Stimulated activated CD8-positive, alpha-beta memory T cell treated with anti-CD3 and anti-CD28 coated beads, Interleukin-2, amount 100 ng/mL, for 1 hour (primary cell): ENCODE measurements at places on chromosomes 4 and X.

GRCh38 chr4:119647558-119647957 lies 19.0 kb upstream of the PDE5A start:
- DNase-seq, result no peak

DNA sequence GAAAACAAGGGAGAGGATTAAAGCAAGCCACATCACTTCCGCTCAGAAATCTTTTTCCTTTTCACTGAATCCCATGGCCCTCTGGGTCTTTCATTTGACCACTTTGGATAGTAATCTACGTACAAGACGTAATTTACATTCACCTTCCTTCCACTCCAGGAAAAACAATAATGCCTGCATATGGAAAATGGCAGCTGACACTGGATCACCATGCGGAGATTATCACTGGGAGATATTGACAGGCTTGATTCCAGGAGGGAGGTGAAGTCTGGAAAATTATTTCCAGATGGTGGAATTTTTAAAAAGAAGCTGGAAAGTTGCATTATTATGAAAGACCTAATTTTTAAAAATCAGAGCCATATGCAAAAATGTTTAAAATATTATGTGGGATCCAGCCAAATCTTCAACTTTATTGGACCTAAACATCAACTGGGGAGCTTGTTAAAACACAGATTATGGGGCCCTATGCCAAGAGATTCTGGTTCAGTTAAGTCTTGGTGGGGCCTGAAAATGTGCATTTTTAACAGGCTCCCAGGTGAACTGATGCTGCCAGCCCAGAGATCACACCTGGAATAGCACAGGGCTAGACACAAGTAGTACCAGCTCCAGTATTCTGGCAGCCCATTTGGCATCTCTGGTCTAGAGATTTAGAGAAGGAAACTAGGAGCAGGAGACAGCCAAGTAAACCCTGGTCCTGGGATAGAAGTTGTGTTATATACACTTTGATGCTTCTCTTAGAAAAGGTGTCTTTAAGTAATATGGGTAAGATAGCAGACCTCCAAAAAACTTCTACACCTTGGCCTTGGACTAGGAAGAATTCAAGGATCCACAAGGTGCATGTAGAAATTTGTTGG lies 290.3 kb upstream of the LDB2 start:
- no peak for DNase-seq

GRCh38 chrX:53969540-53969939 lies 74.7 kb downstream of the PHF8 start:
- no peak for DNase-seq

DNA sequence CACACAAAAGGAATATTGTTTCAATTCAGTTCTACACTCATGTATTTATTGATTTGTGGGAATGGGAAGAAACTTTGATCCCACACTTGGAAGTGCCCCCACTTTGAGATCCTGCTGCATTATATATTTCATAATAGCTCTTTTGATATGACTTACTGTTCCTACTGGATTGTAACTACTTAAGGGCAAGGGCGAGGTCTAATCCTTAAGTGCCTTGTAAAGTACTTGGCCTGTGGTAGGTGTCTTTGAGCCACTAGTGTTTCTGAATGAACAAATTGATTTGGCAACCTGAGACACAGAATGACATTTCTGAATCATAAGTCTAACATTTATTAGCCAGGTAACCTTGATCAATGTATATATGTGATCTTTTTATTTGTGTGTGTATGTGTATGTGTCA lies 767.2 kb downstream of the RAB28 start:
- no peak for DNase-seq

DNA sequence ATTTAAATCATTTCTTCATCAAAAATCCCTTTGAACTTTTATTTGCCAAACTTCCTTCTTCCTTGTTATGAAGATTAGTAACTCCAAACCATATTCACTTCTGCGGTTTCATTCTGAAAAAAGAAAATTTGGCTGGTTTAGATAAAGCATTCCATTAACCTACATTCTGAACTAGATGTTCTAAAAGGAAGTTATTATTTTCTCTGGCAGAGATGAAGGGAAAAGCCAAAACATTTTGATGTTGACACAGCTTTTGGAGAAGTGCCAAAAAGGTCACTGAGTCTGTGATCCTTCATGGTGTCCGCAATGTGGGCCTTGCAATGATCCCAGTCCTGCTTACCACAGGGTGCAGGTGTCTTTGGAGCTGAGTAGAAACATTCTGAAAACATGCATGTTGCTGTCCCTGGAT lies 36.0 kb downstream of the CXCL8 start:
- DNase-seq, result no peak

GRCh38 chr4:109007976-109008375 lies 245.1 kb upstream of the ETNPPL start:
- no peak for DNase-seq

- DNase-seq, result no peak
Measured at GRCh38 chr4:78862314-78862737, 76.9 kb downstream of the PAQR3 start.

GRCh38 chr4:40124690-40125089 lies 68.0 kb downstream of the N4BP2 start:
- no peak for DNase-seq

- no peak for DNase-seq
Measured at GRCh38 chr4:89111833-89112563, 665 bp downstream of the TIGD2 start.

GRCh38 chr4:176321589-176321988 lies 1.8 kb downstream of the SPCS3 start:
- no peak for DNase-seq

- DNase-seq, result no peak
Measured at GRCh38 chr4:119068529-119068962, 67.1 kb upstream of the MYOZ2 start.

- DNase-seq, result no peak
Measured at GRCh38 chr4:165375465-165375864, 3.3 kb upstream of the CPE start.

DNA sequence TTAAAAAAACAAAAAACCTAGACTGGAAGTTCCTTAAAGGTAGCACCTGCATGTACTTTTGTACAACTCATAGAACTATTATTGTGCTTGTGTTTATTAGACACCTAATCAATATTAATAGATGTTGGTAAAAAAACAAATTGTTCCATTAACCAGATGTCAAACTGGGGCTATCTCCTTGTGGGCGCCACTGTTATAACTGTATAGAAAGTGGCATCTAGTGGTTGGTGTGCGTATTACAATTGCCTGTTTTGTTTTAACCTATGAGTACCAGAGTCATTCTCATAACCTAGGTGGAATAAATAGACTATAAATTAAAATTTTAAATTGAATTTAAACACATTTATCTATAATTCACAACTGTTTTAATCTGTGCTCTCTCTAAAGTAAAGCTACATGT lies 97.4 kb downstream of the COL4A5 start:
- DNase-seq, result no peak

- DNase-seq, result no peak
Measured at GRCh38 chr4:33841120-33841519, 2403.2 kb downstream of the ARAP2 start.

GRCh38 chr4:57553728-57554127 lies 443.5 kb upstream of the IGFBP7 start:
- no peak for DNase-seq

DNA sequence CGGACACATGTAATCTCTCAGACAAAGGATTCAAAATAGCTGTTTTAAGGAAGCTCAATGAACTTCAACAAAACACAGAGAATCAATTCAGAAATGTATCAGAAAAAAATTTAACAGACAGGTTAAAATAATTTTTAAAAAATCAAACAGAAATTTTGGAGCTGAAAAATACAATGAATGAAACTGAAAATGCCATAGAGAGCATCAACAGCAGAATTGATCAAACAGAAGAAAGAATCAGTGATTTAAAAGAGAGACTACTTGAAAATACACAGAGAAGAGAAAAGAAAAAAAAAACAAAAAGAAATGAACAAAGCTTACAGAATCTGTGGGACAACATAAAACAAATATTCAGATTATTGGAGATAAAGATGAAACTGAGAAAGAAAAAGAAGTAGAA lies 118.8 kb upstream of the GYPA start:
- no peak for DNase-seq

- DNase-seq, result peak; percentile 19
Measured at GRCh38 chr4:36243355-36244256, 708 bp downstream of the ARAP2 start.

- no peak for DNase-seq
Measured at GRCh38 chr4:152039023-152039481, 278.2 kb upstream of the GATB start.

- no peak for DNase-seq
Measured at GRCh38 chr4:3524349-3524748, 7.9 kb downstream of the LRPAP1 start.

- no peak for DNase-seq
Measured at GRCh38 chr4:155881555-155881954, 15.5 kb upstream of the ASIC5 start.

DNA sequence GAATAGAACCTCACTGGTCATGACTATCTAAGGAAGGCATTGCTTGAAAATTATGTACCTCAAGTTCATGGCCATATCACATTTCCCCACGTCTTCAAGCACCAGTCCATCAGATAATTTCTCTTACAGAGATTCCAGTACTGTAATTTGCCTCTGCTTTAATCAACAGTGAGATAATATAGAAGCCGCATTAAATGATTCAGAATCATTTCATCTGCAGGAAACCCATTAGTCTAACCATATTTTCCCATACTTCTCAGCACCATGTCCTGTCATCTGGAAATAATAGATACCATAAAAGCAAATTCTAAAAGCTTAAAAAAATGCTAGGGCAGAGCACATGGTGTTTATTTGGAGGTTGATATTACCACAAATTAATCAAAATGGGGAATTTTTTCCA lies 310.3 kb upstream of the SLIT2 start:
- DNase-seq, result no peak

GRCh38 chrX:2320580-2321327 lies 180.0 kb downstream of the DHRSX start:
- no peak for DNase-seq

GRCh38 chrX:9622128-9622527 lies 143.5 kb downstream of the GPR143 start:
- no peak for DNase-seq

DNA sequence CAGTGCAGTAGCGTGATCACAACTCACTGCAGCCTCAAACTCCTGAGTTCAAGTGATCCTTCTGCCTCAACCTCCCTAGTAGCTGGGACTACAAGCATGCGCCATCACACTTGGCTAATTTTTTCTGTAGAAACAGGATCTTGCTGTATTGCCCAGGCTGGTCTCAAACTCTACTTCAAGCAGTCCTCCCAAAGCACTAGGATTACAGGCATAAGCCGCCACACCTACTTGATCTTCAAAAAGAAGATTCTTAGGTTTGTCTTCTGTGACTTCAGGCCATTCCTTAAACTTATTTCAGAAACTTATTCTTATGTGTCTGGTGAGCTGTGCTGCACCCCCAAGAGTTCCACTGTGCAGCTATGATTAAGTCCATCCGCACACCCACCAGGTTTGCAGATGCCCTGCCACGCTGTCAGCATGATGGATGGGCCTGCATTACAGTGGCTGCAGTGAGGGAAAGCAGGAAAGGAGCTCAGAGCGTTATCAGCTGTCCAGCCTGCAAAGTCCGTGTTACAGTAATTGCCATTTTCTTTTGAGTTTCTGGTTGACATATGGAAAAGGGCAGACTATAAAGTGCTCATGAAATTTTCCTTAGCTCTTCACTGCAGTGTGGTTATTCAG lies 146.6 kb downstream of the AASDH start:
- no peak for DNase-seq

DNA sequence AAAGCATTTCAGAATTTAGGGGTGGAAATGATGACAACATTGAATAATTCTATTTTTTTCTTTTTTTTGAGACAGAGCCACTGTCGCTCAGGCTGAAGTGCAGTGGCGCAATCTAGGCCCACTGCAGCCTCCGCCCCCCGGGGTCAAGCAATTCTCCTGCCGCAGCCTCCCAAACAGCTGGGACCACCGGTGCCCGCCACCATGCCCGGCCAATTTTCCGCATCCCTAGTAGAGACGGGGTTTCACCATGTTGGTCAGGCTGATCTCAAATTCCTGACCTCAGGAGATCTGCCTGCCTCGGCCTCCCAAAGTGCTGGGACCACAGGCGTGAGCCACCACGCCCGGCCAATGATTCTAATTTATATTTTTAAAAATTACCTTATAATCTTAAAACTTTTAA lies 7.2 kb downstream of the NBDY start:
- no peak for DNase-seq

- DNase-seq, result no peak
Measured at GRCh38 chr4:152062936-152063620, 302.3 kb upstream of the GATB start.

- DNase-seq, result no peak
Measured at GRCh38 chr4:26746802-26747213, 113.8 kb upstream of the STIM2 start.

DNA sequence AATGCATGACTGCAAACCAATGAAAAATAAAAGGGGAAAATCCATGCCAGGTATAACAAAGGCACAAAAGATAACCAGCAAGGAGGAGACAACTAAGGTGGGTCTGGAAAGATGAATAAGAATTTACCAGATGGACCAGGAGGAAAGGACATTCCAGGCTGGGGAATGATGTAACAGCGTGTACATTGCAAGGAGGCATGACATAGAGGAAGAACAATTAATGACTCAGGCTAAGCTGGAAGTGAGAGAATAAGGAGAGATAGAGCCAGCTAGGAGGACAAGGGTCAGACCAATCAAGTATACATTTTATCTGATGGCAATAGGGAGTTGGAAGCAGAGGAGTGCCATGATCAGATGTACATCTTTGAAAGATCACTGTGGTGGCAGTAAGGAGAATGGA lies 57.0 kb downstream of the MTMR8 start:
- no peak for DNase-seq

DNA sequence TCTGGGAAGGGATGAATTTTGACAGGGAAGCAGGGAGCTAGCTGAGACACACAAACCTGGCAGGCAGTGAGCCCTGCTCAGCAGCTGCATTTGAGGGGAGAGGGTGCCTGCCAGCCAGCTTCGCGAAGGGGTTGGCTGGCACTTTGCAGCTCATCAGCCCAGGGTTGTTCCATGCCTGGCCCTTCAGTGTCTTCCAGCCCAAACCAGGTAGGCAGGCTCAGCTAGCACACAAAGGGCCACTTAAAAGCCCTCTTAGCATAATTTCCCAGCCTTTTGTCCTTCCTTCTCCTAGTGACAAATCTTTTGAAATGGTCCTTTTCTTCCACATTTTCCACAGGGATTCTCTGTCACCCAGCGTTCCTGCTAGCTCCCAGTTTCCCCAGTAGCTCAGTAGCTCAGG lies 4.3 kb upstream of the FRMPD3 start:
- DNase-seq, result no peak

DNA sequence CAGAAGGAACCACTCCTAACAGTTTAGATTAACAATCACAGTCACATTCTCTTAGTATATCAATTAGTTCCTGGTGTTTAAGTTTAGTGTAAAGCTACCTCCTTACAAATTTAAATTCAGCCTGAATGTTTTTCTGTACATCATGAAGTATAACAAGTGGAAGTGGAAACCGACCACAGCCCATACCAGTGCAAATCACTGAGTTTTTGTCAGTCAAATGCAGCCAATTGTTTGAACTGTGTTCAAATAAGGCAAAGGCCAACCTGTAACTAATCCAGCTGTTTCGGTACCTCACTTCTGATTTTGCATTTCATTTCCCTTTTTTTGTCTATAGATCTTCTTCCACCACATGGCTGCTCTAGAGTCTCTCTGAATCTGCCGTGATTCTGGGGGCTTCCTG lies 1215.3 kb downstream of the PCDH18 start:
- no peak for DNase-seq
